ENCODE measurements at places on chromosomes 12 and 14.

- DNase-seq: no peak
Observed at GRCh38 chr14:100297320-100298300, 8.6 kb downstream of the SLC25A29 start.

GRCh38 chr12:60842181-60842580, 1246.4 kb downstream of the SLC16A7 start:
- no peak for DNase-seq

DNA sequence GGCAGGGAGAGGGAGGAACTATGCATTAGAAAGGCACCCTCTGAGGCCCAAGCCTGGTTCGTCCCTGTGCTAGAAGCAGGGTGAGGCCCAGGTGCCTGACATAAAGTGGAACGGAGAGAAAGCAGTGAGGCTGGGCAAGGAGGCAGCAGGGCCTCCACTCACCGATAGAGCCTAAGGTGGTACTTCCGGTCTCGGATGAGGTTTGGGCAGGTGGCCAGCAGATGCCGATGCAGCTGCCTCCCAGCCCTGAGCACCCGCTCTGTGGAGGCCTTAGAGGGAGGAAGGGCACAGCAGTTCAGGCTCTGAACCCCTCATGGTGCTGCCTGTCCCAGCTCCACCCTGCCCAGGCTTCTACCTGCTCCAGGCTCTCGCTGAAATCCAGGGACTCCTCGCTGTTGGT, 7.1 kb downstream of the RAPGEF3 start:
- DNase-seq: no peak

GRCh38 chr14:24441485-24441884, 1.1 kb downstream of the SDR39U1 start:
- no peak for DNase-seq

DNA sequence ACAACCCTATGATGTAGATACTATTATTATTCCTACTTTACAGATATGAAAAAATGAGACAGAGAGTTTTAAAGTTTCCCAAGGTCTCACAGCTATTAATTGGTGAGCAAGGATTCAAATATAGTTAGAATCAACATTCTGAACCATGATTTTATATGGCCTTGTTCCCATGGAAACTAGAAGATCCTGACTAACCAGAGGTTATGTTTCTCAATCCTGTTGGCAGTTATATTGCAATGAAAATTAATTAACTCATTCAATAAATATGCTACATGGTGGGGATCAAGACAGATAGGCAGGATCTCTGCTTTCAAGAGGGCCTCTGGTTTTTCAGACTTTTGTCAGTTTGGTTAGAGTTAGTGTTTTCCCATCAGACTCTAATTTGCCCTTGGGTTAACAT, 9.3 kb upstream of the FUT8 start:
- DNase-seq: no peak

GRCh38 chr12:18886962-18887361, 149.0 kb downstream of the CAPZA3 start:
- no peak for DNase-seq

- DNase-seq: no peak
Observed at GRCh38 chr14:96038920-96039632, at the start of gene C14orf132. Gene C14orf132 (plus strand): TSS chr14:96039362. CDS start chr14:96039501, 139 bp downstream.

All from AG09319 (cell line).